ENCODE measurements at places on chromosomes 3 and 15.

DNA sequence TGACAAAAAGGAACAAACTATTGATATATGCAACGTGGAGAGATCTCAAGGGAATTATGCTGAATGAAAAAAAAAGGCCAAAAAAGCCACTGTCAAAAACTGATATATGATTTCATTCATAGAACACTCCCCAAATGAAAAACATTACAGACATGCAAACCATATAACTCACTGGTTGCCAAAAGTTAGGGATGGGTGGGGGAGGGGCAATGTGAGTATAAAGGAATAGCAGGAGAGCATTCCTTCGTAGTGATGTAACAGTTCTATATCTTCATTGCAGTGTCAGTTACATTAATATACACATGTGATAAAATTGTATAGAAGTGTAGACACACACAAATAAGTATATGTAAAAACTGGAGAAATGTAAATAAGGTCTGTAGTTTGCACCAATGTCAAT, 12.2 kb downstream of the GBE1 start:
- no peak for DNase-seq

DNA sequence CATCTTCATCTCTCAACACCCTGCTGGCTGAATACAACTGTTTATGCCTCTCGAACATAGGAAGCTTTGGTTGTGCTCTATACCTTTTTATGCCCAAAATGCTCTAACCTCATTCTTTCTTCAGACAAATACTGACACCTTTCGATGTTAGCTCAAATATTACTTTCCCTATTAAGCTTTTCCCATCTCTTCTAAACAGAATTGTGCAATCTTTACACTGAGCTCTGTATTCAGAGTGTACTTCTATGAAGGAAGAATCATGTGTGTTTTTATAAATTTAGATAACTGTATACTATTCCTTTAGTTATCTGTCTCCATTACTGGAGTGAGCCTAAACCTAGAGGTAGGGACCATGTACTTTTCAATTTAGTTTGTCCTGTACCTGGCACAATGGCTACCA, 1.6 kb downstream of the EFHB start:
- DNase-seq, result no peak

DNA sequence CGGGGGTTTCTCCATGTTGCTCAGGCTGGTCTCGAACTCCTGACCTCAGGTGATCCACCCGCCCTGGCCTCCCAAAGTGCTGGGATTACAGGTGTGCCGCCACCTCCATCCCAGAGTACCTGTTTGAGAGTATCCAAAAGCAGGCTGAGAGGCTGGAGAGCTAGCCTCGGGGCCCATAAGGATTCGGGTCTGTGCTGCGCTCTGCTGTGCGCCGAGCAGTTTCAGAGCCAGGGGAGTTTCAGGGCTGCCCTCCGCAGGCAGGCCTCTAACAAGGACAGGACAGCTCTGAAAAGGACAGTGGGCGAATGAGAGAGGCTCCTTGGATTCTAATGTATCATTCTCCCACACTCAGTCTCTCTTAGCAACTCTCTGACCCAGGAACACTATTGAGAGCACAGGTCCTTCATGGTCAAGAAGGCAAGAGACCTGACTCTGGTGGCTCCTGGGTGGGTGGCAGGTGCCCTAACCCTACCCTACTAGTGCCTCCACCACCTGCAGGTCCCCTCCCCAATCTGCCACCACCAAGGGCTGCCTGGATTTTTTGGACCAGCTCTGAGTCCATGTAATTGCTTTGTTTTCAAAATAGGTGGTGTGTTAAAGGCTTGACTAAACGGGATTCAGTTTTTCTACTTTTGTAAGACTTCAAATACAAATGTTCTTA, 27.8 kb downstream of the MAGEF1 start:
- no peak for DNase-seq

GRCh38 chr3:12734960-12735359, 24.1 kb downstream of the TMEM40 start:
- DNase-seq, result no peak

- no peak for DNase-seq
These were observed 932 bp upstream of the PLCD1 start for GRCh38 chr3:38030126-38031021.

DNA sequence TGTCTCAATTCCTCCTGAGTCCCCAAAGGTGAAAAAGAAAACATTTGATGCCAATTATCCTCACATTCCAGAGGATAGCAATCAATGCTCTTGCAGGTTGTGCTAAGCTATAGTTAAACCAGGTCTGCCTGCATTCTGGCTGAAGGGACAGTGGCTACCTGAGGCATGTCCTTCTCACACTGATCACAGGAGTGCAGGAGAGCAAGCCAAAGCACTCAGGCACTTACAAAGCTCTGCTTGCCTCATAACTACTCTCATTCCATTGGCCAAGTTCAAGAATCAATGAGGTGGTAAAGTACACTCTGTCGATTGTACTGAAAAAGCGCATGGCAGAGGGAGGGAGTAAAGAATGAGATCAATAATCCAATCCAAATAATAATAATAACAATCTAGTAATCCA, 342.0 kb upstream of the PPP2R3A start:
- DNase-seq, result no peak

- no peak for DNase-seq
These were observed 85.3 kb downstream of the SEMA5B start for GRCh38 chr3:122942239-122942638.

DNA sequence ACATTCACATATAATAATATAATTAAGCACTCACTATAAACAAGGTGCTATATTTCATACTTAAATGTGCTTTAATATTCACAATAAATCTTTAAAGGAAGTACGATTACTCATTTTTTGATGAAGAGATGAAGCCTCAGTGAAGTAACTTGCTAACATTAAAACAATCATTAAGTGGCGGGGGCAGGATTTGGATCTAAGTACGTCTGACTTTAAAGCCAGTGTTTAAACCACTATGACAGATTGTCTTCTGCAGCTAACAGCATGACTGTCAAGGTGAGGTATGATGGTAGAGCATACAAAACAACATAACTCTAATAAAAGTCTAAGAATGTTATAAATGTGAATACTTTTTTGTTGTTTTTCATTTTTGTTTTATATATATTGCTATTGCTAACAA, 862.1 kb downstream of the ROBO1 start:
- DNase-seq, result no peak

DNA sequence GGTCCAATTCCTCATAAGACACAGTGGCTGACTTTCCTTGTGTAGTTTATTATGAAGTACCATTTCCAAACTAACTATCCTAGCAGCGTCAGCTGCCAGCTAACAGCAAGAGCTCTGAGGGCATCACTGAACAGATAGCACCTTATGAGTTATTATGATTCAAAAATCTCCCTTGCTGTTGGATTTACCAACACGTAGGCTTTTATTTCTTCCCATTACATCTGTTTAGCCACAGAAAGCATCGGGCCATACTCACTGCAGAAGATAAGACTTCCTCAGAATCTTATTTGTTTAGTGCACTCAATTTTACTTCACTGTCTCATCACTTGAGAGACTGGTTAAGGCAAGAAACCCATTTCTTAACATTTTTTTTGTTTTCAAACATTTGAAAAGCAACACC, 16.2 kb downstream of the CLDN1 start:
- DNase-seq, result no peak

GRCh38 chr15:62792986-62793751, 249.4 kb upstream of the TPM1 start:
- DNase-seq, result no peak

DNA sequence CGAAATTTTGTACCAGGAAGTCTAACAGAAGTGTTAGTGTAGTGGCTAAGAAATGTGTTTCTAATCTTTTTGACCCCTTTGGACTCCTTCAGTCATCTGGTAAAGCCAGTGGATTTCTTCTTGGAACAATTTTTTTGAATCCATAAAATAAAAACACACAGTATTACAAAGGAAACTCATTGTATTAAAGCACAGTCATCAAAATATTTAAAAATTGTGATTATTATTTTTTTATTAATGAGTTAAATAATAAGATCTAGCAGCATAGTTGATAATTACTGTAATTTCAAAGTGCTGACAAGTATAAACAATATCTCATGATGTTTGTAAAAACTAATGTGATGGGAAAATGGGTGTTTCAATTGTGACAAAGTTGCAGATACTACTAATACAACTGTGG, 72.2 kb upstream of the LRRC3B start:
- DNase-seq, result no peak

- no peak for DNase-seq
These were observed 32.3 kb downstream of the NKIRAS1 start for GRCh38 chr3:23884481-23884880.

DNA sequence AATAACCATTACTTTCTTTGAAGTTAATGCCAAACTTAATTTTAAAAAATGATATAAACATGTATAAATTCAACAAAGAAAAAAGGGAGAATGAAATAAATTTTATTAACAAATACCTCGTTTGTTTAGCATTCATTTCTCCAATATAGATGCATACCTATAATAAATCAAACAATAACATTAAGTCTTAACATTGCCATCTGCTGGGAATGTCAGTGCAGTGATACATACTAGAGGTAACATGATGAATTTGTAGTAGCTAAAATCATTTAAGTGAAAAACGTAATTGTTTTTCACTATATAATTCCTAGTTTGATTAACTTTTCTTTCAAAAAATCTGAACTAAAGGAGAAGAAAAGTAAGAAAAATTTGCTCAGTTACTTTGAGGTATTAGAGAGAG, 340.2 kb upstream of the CBLB start:
- DNase-seq, result no peak

DNA sequence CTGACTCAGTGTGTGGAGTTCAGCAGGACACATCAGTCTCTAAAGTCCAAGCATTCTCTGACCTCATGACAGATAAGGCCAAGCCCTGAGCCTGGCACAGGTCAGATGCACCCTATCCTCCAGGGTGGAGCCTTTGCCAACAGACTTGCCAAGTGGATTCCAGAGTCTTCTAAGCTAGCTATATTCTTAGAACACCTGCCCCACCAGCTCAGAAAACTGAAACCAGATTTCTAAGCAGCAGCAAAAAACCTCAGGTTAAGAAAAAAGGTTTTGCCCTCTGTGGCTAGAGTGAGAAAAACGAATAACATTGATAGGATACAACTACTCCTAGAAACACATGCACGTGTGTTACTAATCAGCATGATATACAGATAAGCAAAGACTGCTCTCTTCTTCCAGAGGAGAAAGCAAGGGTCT, 11.6 kb downstream of the RMDN3 start:
- no peak for DNase-seq

- peak; percentile 58 for DNase-seq
These were observed 47.3 kb upstream of the IL12A start for GRCh38 chr3:159941038-159942000.

- peak; percentile 77 for DNase-seq
These were observed 17.1 kb downstream of the TRAIP start for GRCh38 chr3:49839193-49839809.

GRCh38 chr15:66700412-66700801, 1.6 kb upstream of the SMAD6 start:
- no peak for DNase-seq

DNA sequence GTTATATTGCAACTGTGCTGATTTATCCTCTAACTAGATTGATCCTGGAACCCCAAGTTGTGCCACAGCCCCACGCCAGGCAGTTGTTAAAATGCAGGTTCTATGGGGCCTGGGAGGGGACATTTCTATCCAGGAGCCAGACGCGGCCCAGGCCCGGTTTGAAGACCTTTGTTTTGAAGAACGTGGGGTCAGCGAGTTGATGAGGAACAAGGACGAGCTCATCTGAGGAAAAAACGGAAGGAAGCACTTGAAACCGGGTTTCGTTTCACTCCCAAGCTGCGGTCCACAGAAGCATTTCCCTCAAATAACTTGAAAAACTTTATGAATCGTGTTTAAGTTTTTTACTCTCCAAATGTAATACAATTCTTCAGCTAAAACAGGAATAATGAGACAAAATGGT, 76.4 kb downstream of the CHSY1 start:
- DNase-seq, result no peak

DNA sequence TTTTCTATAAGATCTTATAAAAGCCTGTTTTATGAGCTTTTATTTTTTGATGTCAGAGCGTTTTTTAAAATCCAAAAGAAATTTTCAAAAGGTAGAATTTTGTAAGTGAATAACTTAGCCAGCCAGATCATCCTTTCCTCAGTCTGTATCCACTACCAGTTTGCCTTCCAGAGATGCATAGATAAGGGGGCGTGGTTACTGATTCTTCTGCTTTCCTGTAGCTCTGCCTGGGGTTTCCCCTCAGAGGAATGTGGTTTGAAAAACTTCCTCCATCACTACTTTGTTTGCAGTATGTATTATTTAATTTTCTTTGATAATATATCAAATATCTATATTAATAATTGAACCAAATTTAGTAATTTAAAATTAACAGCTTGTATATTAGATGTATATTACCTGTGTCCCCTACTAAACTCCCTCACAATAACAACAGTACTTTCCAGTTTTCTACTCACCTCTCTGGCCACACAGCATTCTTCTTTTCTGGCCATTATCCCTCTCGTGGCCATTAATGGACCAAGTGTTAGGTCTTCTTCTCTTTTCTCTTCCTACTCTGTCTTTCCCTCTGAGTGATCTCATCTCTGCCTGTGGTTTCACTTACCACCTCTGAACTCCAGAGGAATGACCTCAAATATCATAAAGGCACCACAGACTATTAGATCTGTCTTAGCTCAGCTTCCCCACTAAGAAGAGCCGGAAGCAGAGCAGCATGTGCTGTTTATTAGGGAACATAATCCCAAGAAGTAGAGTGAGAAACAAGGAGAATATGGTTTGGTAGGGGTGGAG, 239.7 kb downstream of the UBE2E2 start:
- peak; percentile 50 for DNase-seq

GRCh38 chr3:42572278-42572677, 9.5 kb downstream of the SEC22C start:
- DNase-seq, result no peak

DNA sequence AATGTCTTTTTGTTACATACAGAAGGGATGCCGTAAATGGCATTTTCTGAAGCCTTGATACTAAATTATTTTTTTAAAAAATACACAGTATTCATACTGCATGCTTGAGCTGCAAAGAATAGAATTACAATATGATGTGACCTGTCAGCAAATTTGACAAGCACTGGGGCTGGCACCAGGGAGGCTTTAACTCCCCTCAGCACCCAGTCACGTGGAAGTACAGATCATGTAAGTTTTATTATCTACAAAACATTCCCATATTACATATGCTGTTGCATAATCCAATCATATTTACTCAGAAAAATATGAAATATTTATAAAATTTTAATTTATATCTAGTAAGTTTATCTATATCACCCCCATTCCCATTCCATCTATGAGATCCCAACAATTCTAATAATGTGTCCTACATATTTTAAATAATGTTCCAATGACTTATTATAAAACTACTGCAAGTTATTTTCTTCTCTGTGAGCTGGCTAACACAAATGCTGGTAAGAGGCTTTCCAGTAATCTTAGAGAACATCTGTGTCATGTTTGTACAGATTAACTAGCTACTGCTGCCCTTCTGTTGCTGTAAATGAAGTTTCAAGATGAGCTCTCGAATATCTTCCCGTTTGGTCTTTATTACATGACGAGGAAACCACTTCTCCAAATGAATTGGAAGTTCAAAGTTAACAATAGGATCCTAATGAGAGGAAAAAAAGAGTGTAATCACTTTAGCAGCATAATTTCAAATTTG, 5.2 kb upstream of the IMPG2 start:
- no peak for DNase-seq

GRCh38 chr3:117898722-117899522, 1135.7 kb downstream of the IGSF11 start:
- peak; percentile 0 for DNase-seq

- no peak for DNase-seq
These were observed 86.0 kb upstream of the LPP start for GRCh38 chr3:188067932-188068331.
